EH (cell line): ENCODE measurements at places on chromosomes 3 and 15.

- DNase-seq: no peak
Measured at GRCh38 chr15:31274496-31275330, 51.9 kb upstream of the KLF13 start.

- peak; percentile 89 for DNase-seq
Measured at GRCh38 chr3:196739671-196740480, at the start of gene PAK2. TSS of gene PAK2 (plus strand) at chr3:196739857. CDS start at chr3:196782647, 42,790 bp downstream.

DNA sequence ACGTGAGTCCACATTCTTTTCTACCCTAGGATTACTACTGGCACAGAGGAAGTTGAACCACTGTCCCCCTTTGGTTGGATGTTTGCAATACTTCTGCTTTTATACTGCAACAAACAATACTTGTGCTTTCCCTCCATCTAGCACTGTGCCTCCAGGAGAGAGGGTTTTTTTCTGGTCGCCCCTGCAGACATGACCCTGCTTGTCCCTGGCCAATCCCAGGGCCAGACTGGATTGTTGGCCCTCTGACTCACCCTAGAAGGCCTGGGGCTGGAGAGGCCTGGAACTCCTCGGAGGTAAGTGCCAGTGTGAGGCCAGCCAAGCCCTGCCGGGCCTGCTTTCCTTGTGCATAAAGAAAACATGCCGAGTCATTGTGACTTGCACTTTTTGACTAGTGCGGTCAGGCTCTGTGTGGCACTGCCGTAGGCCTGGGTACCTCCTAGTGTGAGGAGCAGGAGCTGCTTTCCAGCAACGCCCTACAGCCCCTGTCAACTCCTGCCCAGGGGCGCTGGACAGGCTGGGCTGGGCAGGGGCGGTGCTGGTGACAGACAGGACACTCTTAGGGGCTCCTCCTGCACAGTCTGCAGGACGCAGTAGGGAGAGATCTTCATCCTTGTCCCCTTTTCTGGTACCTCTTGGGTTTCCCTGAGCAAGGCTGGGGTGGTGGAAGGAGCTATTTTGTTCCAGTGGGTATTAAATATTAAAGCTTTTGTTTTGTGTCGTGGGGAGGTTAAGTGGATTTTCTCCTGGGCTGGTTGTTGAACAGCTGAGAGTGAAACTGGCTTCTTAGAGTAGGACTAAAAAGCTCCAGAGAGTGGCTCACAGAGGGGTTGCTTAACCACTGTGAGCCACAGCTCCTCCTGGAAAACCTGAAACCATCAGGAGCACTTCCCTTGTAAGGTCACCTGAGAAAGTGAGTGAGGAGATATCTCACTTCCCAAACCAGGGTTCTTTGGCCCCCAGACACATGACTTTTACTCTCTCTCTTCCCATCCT, 14.4 kb upstream of the TKT start:
- DNase-seq: peak; percentile 100

DNA sequence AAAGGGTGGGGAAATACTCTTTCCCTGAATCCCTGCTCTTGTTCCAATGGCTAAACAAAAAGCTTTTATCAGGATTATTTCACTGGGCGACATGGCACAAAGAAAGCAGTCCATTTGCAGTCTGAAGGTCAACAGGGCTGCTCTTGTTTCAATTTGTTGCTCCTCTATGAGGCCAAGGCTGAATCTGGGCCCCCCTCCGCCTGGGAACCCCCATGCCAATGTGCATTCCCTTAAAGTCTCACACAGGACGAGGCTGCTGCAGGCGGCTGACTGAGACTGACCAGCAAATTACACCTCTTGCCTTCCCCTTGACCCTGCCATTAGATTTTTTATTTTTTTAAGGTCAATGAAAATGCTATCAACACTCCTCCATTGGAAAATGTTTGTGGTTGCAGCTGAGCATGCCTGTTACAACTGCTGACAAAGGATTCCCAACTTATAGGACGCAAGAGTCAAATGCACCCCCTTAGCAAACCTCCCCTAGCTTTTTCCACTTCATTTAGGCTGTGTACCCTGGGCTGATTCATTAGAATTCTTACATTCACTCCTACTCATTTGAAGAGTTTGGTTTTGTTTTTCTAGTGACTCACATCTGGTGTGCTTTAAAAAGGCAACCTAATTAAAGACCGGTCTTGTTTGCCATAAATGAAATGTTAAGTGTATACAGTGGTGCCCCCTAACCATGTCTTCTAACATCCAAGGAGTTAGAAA, 60.8 kb upstream of the ARHGEF3 start:
- DNase-seq: peak; percentile 82

GRCh38 chr15:56248311-56248992, 4.8 kb upstream of the RFX7 start:
- no peak for DNase-seq

GRCh38 chr3:16013568-16013967, 160.9 kb upstream of the GALNT15 start:
- DNase-seq: peak; percentile 38

DNA sequence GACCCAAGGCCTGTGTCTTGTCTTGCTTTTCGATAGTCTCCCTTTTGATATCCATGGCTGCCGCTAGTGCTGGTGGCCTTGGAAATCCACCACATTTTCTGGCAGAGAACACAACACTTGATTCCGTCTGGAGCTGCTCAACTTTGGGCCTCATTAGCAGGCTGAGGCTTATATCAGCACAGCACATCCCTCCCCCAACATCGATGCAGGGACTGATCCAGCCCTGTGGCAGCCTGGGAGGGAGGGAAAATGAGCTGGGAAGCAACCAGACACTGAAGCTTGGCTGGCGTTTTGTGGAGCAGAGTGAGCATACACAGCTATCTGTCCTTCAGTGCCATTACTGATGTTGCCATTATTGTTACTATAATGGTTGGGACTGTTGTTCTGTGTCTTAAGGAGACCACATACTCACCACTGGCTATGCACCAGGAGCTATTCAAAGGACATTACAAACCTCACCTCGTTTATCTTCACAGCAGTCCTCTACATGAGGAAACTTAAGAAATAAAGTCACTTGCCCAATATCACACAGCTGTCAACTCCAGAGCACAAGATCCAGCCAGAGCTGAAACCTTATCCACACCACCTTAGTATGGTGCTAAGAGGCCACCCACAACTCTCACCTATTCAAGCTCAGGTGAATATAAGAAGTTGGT, 102.9 kb downstream of the SUCLG2 start:
- DNase-seq: no peak

DNA sequence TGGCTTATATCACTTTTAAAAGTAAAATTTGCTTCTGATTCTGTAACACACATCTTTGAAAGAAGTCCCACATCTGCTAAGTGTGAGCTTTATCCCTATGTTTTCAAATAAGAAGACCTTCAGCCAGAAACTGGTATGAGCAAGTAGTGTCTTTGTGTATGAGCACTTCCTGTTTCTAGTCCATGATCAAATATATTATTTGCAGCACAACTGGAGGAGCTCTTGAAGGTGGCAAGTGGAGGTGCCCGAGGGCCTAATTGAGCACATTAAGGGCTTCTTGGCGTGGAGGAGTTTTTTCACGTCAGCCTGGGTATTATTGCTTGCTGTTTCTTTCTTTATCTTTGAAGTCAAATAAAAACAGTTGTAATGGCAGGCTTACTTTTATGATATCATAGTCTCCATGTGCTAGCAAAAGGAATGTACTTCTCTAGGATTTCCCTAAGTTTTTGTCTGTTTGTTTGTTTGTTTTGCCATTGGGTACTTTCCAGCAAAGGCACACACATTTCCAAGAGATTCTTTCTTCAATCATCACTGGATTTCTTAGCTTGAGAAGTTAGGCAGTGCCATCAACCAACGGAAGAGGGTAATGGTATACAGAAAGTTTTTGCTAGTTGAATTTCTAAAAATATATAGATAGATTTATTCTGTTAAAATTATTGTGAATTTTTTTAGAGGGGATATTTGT, 68.1 kb downstream of the MEIS2 start:
- no peak for DNase-seq

- no peak for DNase-seq
Measured at GRCh38 chr15:95131131-95131556, 899.8 kb downstream of the MCTP2 start.

- peak; percentile 94 for DNase-seq
Measured at GRCh38 chr3:55364421-55364820, 122.7 kb downstream of the WNT5A start.

DNA sequence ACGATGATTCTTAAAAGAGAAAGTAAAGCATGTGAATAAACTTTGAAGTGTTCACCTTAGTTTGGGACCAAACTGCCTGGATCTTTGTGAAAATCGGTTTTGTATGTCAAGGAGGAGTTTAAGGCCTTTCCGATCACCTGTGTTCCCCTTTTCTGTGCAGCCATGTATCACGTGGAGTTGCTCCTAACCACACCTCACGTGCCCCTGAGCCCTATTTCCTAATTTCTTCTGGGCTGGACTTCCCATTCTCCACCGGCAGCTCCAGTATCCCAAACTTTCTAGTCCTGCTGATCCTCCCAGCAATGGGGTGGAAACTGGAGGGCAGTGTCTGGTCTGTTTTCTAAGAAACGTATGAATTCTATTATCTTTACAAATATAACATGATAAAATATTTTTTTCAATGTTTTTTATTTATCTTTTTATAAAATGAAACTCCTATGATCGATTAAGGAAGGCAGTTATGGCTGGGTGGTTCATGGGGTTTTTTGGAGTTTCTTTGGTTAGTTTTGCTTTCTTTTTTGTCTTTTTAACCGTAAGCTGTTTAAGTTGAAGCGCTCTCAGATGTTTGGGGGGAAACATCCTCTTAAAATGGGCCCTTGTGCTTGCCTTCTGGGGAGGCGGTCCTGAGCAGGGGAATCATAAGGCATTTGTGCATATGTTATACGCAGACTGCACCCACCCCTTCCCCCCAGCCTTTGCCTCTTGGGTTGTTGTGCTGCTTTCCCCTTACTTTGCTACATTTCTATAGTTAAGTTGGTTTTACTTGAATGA, 43.6 kb upstream of the WWTR1 start:
- no peak for DNase-seq

DNA sequence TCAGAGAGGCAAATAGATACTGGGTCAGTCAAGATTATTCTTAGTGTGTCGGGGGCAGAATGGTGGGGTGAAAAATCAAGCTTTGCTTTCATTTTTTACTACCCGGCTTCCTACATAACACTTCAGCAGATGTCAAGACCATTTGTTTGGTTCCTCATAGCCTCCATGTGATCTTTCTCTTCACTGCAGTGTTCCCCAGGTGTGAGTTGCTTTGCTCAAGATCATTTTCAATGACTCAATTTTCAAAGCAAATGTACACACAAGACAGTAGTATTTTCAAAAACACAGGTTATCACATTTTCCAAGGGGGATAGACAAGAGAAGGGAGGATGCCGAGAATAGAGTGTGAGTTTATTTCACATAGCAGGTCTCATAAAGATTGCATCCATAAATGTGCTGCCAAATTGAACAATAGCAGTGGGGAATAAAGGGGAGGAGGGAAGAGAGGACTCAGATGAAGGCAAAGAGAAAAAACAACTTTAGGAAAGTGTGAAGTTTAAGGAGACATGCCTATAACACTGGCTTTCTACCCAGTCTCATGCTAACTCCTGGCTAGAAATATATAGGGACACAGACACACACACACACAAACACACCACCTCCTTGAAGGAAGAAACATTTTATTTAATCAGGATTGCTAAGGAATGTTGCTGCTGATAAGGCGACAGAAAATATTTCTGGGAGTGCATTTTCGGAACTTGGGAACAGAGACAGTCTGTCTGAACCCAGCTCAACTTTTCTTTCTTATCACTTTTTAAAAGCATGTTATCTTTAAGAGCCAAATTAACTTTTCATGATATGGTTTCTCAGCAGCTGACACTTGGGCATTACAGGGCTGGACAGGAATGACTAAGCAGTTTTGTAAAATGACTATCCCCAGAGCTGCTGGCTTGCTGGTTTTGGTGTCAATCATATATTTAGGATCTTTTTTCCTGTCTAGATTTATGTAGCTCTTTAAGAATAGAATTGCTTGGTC, 402.4 kb downstream of the RBMS3 start:
- peak; percentile 74 for DNase-seq

DNA sequence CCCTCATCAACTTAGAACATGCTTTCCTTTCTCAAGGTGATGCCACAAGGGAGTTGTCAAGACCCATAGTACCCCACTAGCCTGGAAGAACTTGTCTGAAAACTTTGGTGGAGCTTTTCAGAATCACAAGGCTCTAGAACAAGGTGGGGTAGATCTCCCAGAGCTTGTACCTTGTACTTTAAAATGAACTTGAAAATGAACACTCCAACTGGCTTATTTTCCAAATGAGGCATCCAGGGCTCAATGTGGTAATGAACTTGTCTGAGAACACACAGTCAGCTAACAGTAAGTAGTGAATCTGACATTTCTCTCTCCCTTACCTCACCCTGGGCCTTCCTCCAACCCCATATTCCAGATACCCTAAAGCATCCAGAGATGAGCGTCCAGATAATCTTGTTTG, 81.8 kb upstream of the THBS1 start:
- DNase-seq: peak; percentile 64

GRCh38 chr15:33956397-33956796, 11.9 kb upstream of the CHRM5 start:
- no peak for DNase-seq

- no peak for DNase-seq
Measured at GRCh38 chr15:79195802-79196201, 86.7 kb upstream of the ANKRD34C start.

DNA sequence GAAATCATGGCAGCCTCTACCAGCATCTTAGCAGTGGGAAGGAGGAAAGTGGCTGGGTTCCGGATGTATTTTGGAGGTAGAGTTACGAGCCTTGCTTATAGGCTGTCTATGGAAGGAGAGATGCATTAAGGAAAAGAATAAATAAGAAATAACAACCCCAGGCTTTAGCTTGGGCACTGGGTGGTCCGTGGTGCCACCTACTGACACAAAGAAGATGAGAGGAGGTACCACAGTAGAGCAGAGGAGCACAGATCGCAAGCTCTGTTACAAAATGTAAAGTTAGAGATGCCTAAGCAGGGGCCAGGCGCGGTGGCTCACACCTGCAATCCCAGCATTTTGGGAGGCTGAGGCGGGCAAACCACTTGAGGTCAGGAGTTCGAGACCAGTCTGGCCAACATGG, 74.8 kb downstream of the TMEM39A start:
- no peak for DNase-seq

DNA sequence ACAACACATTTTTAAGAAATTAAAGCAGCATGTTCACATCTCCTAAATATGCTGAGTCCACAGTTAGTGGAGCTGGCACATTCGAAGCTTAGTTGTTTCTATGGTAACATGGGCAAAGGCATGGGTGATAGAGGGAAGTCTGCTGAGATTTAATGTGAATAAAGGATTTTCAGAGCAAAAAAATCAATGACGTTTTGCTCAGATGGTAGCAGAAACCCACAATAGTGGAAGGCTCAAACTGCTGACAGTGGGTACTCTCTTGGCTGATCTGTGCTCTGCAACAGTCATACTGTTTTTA, 795.1 kb upstream of the ARPP21 start:
- DNase-seq: no peak

DNA sequence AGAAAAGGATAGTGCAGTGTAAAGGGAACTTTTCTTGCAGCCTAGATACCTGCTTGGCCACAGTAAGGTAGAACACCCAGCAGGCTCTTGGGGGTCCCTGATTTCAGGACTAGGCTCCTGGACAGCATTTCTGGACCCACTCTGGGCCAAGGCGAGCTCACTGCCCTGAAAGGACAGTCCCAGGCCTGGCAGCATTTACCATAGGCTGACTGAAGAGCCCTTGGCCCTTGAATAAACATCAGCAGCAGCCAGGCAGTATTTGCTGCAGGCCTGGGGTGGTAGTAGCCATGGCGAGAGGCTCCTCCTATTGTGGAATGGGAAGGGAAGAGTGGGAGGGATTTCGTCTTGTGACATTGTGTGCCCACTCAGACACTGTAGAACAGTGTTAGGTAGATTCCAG, 529.2 kb downstream of the TUSC7 start:
- no peak for DNase-seq

- no peak for DNase-seq
Measured at GRCh38 chr3:133712017-133712416, 34.2 kb upstream of the TF start.
